ENCODE measurements at places on chromosomes 13 and 19.

GRCh38 chr13:53781941-53782340 lies 753.3 kb downstream of the OLFM4 start:
- DNase-seq, result no peak

DNA sequence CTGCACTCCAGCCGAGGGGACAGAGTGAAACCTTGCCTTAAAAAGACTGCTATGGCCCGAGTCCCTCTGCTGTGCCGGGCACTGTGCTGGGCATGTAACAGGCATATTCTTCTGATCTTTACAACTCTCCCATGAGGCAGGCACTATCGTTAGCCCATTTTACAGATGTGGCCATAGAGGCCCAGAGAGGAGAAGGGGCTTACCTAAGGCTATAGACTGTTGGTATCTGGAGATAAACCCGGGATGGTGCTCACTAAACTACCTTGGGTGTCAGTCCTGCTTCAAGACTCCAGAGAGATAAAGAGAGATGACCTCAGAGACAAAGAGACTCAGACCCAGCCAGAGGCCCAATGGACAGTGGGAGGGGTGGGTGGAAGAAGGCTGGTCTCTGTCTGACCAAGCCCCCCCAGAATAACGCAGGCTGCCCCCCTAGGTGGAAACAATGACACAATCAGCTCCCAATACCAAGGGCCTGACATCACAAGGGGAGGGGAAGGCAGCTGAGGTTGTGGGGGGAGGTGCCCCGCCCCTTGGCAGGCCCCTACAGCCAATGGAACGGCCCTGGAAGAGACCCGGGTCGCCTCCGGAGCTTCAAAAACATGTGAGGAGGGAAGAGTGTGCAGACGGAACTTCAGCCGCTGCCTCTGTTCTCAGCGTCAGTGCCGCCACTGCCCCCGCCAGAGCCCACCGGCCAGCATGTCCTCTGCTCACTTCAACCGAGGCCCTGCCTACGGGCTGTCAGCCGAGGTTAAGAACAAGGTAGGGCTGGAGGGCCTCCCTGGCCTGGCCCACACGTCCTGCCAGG lies at the start of gene CNN1:
Gene CNN1, plus strand, starts transcription at position 620 of the 805 bp plus-strand sequence. Its CDS starts 77 bp downstream, at position 697.
- peak; percentile 86 for DNase-seq

- DNase-seq, result no peak
Measured at GRCh38 chr19:13757805-13758772, 6.2 kb upstream of the MRI1 start.

GRCh38 chr13:30692113-30692512 lies 43.2 kb upstream of the ALOX5AP start:
- DNase-seq, result peak; percentile 80

- peak; percentile 42 for DNase-seq
Measured at GRCh38 chr13:60590800-60591747, 194.1 kb downstream of the TDRD3 start.

GRCh38 chr13:38223089-38223488 lies 126.6 kb upstream of the UFM1 start:
- DNase-seq, result peak; percentile 73

- no peak for DNase-seq
Measured at GRCh38 chr13:45226024-45226423, 25.2 kb upstream of the KCTD4 start.

- peak; percentile 68 for DNase-seq
Measured at GRCh38 chr13:49357694-49358093, 86.2 kb downstream of the CAB39L start.

- DNase-seq, result no peak
Measured at GRCh38 chr19:4256563-4256962, 9.7 kb downstream of the YJU2 start.

GRCh38 chr19:3556978-3557460 lies 367 bp downstream of the MFSD12 start:
- DNase-seq, result peak; percentile 47

- peak; percentile 67 for DNase-seq
Measured at GRCh38 chr19:51259348-51260245, 8.7 kb downstream of the SIGLECL1 start.

All from choroid plexus epithelial cell (primary cell).